Dorsolateral prefrontal cortex (tissue), 122 donors: ENCODE measurements at places on chromosomes 4 and X.

DNA sequence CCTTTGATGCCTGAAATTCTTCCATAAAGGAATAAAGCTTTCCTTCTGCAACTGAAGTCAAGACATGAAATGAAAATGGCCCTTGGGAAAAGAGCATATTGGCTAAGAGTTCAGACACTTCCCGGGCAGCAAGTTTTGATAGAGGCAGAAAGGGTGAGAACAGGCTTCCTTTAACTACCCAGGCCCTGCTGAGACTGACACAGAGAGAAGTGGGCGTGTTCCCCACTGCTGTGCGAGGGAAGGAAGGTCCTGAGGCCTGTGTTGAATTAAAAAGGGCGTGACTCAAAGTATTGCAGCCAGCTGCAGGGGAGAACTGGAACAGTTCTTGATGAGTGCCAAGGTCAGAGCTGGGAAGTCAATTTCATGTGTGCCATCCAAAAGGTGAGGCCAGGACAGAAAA lies 33.9 kb upstream of the ADGRG2 start:
- no peak for DNase-seq

DNA sequence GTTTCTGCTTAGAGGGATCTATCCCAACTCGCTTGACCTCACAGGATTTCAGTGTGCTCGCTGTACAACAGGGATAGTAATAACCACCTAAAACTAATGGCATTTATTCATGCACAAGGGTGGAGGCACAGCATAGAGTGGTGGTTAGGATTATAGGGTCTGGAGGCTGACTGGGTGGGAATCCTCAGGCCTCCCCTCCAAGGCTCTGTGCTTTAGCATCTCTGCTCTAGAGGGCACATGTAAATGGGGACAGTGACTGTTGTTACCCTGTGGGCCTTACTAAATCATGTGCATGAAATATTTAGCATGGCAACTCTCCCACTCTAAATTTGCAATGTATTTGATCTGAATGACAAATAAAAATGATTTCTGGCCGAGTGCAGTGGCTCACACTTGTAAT lies 29.2 kb downstream of the VCX2 start:
- DNase-seq: no peak

DNA sequence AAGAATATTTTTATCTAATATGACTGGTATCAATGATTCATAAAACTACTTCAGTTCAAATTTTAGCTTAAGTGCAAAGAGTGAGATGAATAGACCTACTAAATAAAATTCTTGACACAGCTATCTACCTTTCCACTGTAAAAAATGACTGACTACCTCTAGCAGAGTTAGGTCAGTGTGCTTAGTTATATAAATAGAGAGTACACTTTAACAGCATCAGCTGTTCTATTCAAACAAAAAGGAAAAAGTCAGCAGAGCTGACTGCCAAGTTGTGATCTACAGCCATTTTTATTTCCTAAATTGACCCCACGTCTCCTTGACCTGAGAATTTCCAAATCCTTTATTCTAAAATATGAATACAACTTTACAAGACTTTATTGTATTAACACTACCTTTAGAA lies 262.4 kb downstream of the CAMK2D start:
- no peak for DNase-seq

GRCh38 chr4:37797374-37797773 lies 29.1 kb upstream of the PGM2 start:
- DNase-seq: no peak

DNA sequence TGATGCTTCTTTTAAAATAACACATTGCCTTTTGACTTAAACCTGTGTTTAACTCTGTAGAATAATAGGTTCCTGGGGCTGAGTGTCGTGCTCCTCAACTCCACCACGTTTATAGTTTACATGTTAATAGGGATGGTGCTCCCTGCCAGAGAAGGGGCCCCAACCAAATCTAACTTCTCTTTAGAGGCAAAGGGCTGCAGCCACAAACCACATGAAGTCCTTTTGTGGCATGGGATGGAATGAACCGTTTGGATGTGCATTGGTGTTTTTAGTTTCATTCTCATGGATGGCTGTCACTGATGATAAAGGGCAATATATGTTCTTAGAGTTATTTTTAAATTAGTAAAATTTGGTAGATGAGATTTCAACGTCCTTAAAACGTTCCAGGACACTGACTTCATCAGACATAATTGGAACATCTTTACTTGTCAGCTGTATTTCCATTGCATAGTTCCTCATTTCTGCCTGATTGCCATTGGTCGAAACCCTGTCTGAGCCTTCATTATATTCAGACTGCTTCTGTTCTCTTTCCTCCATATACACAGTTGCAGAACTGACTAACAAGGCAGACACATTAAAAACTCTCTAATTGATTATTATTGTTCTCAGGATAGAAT lies 60.4 kb upstream of the HPF1 start:
- no peak for DNase-seq

GRCh38 chrX:24494647-24495075 lies 29.6 kb downstream of the PDK3 start:
- no peak for DNase-seq

DNA sequence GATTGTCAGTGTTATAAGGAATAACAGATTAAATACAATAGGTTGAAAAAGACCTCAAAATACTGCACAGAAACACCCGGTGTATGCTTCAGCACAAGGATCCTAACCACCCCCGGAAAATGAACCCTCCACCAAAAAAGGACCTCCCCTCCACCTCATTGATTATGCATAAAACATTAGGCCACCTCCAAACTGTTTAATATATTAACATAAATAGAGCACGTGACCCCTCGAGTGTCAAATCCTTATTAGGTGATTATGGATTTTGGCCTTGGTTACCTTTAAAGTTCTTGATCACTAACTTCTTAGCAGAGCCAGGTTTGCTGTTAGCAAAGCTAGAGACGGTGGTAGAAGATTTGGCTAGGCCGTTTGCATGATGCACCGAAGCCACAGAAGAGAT lies 958 bp downstream of the CUL4B start:
- no peak for DNase-seq

GRCh38 chr4:143411527-143412419 lies 75.1 kb downstream of the GAB1 start:
- DNase-seq: peak; percentile 37

GRCh38 chr4:171221181-171221580 lies 592.0 kb upstream of the GALNTL6 start:
- DNase-seq: no peak

DNA sequence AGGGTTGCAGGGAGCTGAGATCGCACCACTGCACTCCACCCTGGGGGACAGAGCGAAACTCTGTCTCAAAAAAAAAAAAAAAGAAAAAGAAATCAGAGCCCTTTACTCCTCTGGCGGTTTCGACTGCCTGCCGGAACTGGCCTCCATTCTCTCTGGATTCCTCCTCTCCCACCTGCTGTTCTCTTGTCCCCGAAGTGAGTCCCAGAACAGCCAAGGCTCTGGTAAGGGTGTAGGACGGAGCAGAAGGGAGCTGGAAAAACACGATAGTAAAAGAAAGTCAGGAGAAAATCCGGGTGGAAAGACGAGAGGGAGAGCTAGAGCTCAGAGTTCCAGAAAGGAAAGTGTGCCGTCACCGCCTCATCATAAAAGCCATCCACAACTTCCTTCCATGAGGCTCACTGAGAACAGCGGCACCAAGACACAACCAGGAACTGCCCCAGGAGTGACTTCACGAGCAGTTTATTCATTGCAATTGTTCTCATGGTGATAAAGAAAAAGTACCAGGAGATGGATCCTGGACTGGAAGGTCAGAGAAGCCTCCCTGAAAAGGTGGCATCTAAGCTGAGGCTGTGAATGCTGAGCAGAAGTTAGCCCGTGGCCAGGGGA lies 12.3 kb downstream of the TLR3 start:
- no peak for DNase-seq

GRCh38 chrX:103794119-103794518 lies 17.5 kb downstream of the PLP1 start:
- DNase-seq: no peak

DNA sequence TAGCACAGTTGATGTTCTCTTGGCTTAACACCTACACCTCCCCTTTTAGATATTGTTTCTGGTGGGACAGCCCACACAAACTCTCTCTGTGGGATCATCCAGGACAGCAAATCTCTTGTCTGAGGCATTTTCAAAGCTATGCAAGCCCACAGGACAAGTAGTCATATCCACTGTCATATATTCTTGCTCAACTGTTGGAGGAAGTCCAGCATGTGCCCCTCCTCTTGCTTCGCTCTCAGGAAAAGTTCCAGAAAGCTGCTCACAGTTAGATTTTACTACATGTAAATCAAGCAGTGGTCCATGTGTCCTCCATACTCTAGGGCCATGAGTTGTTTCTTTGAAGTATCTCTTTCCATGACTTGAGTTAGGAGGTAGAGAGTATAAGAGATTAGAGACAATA lies 260.7 kb downstream of the INPP4B start:
- DNase-seq: no peak

GRCh38 chrX:45009371-45010000 lies 136.5 kb downstream of the KDM6A start:
- DNase-seq: no peak

- DNase-seq: no peak
Observed at GRCh38 chr4:53622739-53623151, 31.5 kb upstream of the LNX1 start.

DNA sequence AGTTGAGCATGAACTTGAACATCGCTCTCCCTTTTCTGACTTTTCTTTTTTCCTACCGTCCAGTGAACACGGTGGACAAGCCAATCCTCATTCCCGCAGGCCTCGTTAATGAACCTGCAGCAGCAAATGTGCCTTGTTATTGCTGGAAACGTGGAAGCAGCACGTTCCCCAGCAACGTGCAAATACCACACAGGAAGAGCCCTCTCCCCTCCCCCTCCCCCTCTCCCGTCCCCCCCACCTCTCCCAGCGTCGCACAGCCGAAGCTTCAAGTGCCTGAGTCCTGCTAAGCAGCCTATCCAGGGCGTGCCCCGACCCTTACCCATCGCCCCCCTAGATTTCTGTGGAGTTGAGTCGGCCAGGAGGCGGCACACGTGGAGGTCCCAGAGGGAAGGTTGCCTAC lies 219.9 kb downstream of the BCOR start:
- no peak for DNase-seq

DNA sequence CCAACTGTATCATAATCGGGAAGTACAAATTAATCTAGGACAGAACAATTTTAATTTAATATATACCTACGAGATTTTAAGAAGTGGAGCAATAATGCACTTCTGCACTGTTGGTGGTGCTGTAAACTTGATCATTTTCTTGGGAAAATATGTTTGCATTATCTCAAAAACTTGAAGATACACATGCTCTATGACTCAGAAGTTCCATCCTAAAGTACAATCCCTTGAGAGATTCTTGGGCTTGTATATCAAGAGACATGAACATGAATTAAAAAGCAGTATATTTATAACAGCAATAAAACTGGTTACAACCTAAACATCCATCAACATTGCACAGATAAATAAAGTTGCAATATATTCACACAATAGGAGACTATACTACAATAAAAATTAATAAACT lies 168.8 kb downstream of the CLCN4 start:
- DNase-seq: no peak

DNA sequence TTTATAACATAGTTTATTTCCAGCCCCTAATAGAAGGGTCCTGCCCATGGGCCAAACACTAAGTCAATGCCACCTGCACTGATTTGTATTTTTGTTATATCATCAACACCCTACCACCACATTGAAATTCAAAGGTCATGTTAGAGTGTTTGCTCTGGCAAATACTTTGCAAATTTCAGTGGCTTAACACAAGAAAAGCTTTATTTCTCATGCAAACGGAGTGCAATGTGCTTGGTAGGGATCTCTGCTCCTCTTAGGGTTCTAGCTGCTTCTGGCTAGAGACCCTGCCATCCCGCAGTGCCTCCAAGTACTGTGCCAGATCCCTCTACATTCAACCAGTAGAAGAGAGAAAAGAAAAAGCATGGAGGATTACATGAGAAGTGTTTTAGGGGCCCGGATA lies 230.8 kb upstream of the TET2 start:
- no peak for DNase-seq

GRCh38 chr4:177446586-177446985 lies 4.3 kb upstream of the AGA start:
- no peak for DNase-seq

- DNase-seq: no peak
Observed at GRCh38 chr4:152077582-152077981, 316.8 kb upstream of the GATB start.

DNA sequence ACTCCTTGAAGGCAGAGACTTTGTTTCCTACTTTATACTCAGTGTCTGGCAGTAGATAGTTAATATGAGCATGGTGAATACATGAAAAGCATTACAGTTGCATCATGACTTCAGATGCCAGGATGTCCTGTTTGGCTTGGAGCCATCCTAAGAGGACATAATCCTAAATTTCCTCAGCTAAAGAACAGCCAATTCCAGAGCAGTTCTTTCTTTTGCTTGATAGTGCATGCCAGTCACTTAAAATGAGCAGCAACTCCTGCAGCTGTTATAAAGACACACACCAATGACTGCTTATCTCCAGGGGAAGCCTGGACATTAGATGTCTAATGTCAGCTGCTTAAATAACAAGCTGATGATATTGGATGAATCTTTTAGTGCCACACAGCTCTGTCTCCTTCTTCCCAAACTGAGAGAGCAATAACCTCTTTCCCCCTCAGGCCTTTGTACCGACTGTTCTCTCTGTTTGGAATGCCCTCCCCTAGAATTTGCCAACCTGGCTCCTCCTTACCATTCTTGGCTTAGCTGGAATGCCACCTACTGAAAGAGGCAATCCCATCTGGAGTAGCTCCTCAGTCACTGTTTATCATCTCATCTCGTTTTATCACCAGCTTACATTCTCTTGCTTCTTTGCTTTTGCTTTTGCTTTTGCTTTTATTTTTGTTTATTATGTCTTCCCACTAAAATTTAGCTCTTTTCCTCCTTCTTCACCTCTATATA lies 100.8 kb upstream of the USP38 start:
- no peak for DNase-seq

DNA sequence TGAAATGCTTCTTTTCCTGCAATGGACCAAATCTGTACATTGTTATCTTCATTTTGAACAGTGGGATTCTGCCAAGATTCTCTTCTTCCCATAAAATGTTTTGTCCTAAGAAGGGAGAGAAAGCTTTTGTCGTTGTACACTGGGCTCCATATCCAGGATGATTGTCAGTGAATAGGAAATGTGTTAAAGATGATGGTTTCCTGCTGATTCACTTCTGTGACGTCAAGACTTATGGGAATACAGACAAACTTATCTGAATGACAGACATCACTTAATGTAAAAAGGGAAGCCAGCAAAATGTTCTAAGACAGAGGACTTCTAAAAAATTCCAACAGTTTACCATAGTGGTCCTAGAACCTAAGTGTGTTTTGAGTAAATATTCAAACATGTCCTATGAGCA lies 53.7 kb upstream of the HPF1 start:
- DNase-seq: no peak

DNA sequence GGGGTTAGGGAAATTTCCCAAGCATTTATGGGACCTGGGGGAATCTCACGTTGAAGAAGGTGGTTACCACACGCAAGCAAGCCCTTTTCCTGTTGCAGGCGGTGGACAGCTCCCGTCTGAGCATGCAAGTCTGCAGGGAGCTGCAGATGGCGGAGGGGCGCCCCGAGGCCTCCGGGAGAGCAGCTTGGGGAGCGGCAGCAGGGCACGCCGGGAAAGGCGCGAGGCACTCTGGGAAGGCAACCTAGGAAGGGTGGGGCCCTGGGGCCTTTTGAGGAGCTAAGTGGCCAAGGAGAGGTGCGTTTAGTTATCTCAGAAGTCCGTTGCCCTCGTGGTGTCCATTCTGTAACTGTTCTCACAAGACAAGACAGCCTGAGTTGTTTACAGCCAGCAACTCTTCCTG lies 57.0 kb upstream of the SLC25A4 start:
- no peak for DNase-seq

GRCh38 chr4:2806390-2807355 lies 13.8 kb downstream of the SH3BP2 start:
- peak; percentile 48 for DNase-seq
